ENCODE measurements at places on chromosomes 7 and 10. TPM values are rescaled to one million over a fixed set of nuclear protein-coding genes. Genes with fewer than 3 reads are reported as not detected.

DNA sequence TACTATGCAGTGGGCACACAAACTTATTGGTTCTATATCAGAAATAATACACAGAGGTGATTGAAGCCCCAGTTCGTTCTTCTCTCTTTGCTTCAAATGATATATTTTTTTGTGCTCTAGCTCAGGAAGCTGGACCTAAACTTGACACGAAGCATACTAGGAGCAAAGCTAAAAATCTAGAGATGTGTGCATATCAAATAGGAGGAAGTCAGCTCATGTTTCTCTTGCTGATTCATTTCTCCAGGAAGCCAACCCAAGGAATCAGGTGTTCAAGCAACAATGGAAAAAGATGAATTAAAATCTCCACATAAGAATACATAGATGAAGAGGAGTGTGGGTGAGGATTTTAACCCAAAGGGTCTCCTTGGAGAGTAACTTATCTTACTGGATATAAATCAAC, 432.5 kb downstream of the KCNMA1 start:
- no peak for DNase-seq

The SSC4D gene
- 0.93 TPM for polyA plus RNA-seq

The ASB15 gene
- not detected for polyA plus RNA-seq

- no peak for DNase-seq
Observed at GRCh38 chr10:47419421-47419820, 35.3 kb upstream of the ZNF488 start.

The NME8 gene
- not detected for polyA plus RNA-seq

GRCh38 chr7:24718977-24719491, 38.2 kb downstream of the GSDME start:
- no peak for DNase-seq

The TEX47 gene
- polyA plus RNA-seq = not detected

The SBDS gene
- 64.4 TPM for polyA plus RNA-seq
